Activated naive CD8-positive, alpha-beta T cell treated with anti-CD3 and anti-CD28 coated beads, Interleukin-2, amount 50 U/mL, for 16 hours (primary cell): ENCODE measurements at places on chromosomes 2 and 18.

DNA sequence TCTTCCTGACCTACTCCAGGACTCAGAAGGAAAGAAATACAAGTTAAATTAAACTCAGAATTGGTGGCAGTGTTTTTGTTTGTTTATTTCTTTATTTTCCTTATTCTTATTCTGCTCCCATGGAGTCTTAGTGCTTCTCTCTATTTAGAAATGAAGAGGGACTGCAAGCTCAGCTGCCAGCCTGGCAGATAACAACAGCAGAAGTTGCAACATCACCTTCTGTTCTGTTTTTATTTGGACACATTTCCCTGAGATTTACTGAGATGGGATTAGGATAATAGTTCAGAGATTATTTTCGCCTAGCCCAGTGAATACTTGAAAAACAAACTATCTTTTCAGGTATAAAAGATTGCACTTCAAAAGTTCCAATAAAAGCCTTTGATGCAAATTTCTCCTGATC, 70.4 kb upstream of the DTNA start:
- DNase-seq: no peak

- DNase-seq: no peak
These were observed 681 bp upstream of the ROCK2 start for GRCh38 chr2:11344956-11345677.

- no peak for DNase-seq
These were observed 14.2 kb downstream of the CAPG start for GRCh38 chr2:85395912-85396475.

DNA sequence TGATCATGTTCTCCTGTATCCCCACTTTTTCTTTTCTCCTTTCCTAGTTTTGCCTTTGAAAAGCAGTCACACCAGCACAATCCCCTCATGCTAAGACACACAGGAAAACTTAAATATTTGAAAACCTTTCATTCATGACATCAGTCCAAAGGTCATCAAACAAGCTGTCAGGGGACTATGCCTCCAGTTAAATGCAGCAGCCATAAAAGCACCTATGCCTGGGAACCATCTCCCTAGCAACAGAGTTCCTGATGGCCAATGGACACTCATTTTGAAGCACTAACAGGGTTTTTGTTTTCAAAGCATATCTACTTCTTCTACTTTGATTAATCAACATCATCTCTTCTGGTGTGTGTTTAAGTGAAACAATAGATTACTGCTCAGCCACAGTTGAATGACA, 286.4 kb upstream of the PARD3B start:
- no peak for DNase-seq

DNA sequence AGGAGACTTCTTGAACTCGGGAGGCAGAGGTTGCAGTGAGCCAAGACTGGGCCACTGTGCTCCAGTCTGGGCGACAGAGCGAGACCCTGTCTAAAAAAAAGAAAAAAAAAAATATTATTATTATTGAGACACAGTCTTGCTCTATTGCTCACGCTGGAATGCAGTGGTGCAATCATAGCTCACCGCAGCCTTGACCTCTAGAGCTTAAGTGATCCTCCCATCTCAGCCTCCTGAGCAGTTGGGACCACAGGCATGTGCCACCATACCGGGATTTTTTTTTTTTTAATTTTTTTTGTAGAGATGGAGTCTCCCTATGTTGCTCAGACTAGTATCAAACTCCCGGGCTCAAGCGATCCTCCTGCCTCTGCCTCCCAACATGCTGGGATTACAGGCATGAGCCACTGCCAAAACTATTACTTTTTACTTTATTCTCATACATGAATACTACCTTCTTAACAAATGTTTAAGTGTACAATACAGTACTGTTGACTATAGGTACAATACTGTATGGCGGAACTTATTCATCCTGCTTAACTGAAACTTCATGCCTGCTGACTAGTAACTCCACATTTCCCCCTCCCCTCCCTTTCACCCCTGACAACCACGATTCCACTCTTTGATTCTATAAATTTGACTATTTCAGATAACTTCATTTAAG, 15.5 kb downstream of the FBXO11 start:
- no peak for DNase-seq

DNA sequence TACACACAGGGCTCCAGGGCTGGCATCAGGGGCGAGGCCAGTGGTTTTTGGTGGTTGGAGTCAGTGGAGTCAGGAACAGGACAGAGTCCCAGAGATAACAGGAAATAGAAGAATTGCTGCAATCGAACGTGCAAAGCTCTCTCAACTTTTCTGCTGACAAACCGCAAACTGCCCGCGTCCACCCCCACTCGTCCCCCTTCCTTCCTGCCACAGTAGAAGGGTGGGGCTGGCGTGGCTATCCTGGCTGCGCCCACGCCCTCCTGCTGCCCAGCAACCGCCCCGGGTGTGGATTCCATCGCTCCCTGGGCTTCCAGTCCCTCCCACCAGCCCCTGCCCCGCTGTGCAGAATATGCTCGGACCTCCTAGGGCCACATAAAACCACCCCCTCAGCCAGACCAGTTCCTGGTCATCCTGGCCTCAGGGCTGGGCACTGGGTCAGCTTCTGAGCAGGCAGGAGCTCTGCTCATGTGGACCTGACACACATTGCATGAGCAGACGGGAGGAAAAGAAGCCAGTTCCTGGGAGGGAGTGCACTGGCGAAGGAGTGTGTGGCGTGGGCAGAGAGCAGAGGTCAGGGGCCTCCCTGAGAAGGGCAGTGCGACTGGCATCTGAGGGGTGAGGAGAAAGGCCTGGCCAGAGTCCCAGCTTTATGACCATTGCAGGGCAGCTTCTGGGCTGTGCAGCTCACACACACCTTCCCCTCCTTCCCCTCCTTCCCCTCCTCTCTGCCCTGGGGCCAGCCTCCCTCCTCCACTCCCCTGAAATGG, 85.4 kb upstream of the ATG16L1 start:
- no peak for DNase-seq

DNA sequence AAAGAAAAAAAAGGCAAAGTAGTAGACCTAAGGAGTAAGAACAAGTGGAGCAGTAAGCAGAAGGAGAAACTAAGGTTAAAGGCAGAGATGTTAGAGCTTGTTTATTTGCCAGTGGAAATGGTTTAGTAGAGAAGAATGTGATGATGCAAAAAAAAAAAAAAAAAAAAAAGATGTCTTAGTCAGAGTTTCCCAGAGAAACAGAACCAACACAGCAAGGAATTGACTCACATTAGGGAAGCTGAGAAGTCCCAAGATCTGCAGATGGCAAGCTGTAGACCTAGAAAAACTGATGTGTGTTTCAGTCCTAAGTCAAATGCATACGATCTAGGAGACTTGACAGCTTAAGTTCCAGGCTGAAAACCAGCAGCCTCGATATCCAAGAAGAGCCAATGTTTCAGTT, 1548.8 kb upstream of the LRRTM1 start:
- no peak for DNase-seq

- no peak for DNase-seq
These were observed 32.7 kb upstream of the ABCA12 start for GRCh38 chr2:215171151-215171550.

DNA sequence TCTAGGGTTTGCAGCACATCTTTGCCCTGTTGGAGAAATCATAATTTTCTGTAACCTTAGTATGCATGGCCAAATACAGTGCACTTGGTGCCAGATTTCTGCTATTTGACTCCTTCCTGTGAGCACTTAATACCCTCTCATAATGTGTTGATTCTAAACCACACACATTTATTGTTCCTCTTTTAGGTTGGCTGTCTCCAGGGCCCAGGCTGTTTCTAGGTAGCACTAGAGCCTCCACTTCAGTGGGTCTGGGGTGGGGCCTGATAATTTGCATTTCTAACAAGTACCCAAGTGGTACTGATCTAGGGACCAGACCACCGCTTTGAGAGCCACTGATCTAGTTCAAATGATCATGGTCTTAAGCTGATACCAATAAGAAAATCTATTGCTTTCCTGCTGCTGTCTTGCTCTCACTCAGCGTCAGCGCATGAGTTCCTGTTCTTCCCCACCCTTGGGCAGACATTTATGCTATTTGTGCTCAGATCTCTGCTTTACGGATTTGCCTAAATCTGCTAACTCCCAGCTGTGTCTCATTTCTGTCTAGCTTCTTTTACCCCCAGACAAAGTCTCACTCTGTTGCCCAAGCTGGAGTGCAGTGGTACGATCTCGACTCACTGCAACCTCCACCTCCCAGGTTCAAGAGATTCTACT, 7.4 kb downstream of the PTRHD1 start:
- DNase-seq: no peak

- DNase-seq: no peak
These were observed 2.1 kb upstream of the TEKT4 start for GRCh38 chr2:94869131-94869530.

DNA sequence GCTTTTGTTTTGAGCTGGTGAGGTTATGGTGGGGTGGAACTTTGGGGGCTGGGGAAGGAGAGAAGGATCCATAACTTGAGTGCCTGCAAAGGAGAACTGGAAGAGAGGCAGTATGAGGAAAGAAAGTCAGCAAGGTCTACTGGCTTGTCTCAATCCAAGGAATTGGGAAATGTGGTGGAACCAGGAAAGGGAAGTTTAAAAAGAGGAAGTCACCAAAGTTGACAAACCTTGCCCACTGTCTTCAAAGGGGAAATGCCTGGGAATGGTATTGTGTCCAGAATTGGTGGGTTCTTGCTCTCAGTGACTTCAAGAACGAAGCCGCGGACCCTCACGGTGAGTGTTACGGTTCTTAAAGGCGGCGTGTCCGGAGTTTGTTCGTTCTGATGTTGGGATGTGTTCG, 304.1 kb upstream of the FAM98A start:
- DNase-seq: no peak

DNA sequence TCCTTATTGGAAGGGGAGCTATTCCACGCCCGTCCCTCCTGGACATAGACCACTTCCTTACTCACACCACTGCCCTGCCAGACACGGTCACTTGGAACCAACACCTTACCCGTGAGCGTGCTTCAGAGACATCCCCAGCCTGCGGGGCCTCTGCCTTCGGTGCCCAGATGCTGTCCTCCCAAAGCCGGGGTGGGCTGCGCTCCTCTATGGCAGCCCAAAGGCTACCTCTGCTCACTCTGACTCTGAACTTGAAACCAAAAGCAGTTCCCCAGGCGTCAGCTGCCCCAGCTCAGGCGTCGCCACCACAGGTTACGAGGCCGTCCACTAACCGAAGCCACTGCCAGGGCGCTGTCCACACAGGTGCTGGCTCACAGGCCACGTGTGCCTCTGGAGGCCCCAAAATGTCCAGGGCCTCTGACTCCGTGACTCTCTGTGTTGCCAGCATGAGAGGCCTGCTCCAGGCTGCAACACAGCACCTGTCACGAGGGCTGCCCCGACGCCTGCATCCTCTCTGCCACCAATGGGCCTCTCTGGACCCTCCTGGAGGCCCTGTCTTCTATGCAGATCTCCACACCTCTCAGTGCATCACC, 23.8 kb downstream of the HDAC4 start:
- no peak for DNase-seq

GRCh38 chr2:63831176-63831575, 10.5 kb upstream of the UGP2 start:
- DNase-seq: no peak

GRCh38 chr18:2883076-2883735, 36.4 kb downstream of the EMILIN2 start:
- no peak for DNase-seq

DNA sequence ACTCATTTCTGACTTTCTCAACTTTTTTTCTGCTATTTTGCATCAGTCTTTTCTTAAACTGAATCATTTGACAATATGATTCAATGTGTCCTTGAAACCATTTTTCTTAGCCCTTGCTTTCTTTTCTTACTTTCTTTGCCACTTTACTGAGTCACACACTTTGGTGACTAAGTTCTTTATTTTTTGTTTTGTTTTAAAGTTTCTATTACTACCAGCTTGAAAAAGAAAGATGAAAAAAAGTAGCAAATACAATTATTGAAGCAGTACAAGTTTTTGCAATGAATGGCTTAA, 116.5 kb downstream of the DOCK10 start:
- no peak for DNase-seq

DNA sequence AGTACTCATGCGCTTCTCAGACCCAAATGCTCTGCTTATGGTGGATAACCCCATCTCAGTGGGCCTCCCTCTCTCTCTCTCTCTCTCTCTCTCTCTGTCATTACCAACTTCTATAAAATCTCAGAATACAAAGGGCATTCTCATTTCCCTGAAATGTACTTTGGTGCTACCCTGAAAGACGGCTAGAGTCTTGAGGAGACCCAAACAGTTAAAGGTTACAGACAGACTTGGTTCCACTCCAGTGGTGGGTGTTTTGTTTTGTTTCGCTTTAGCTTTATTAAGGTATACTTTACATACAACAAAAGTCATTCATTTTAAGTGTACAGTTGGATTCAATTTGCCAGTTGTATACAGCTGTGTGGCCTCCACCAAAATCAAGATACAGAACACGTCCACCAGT, 60.9 kb downstream of the BCL11A start:
- DNase-seq: no peak

GRCh38 chr2:39920307-39920801, 141.3 kb upstream of the THUMPD2 start:
- no peak for DNase-seq

GRCh38 chr2:158042245-158042644, 59.4 kb upstream of the UPP2 start:
- DNase-seq: no peak

- no peak for DNase-seq
These were observed 1.8 kb upstream of the ID2 start for GRCh38 chr2:8679827-8680731.

GRCh38 chr2:73700131-73700611, 37.0 kb downstream of the TPRKB start:
- DNase-seq: no peak

DNA sequence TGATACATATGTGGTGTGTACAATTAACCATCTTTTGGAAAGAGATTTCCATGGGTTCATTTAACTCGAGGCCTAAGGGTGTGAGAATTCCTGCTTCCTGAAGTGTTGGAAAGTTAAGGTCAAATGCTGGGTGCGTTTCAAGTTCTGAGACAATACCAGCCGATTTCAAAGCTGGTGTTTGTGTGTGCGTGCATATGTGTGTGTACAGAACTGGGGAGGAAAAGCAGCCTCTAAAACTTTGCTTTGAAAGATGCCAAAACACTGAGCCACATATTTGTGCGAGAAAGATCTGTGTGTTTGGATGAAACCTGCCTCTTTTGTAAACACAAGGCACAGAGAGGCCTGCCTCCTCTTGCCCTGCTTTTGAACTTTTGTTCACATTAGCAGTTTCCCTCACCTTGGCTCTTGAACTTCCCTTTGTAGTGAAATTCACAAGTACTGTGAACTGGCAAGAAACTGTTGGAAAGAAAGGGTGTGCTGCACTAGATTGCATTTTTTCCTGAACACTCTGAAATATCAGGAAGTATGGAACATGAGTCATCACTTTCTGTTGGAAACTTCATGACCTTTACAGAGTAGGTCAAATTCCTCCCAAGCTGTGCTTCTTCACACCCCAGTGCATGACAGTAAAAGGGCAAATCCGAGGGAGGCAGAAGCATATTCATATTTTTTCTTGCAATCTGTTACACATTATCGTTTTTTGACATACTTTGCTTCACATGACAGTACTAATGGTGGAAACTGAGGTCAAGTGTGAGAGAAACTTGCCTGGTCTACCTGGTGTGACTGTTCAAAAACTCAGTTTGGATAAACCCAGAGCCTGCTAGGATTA, 20.0 kb upstream of the CAVIN2 start:
- no peak for DNase-seq

- no peak for DNase-seq
These were observed 34.1 kb downstream of the INO80D start for GRCh38 chr2:206051912-206052311.
